Testis (tissue), 5 donors: ENCODE measurements at places on chromosomes 13 and 19. TPM values are rescaled to one million over a fixed set of nuclear protein-coding genes. Genes with fewer than 3 reads are reported as not detected.

GRCh38 chr13:96991072-96991471 lies 3.2 kb downstream of the OXGR1 start:
- DNase-seq, result no peak

- no peak for DNase-seq
These were observed 6.7 kb downstream of the POLR2E start for GRCh38 chr19:1088416-1089010.

Gene PSG6
- total RNA-seq, result not detected

DNA sequence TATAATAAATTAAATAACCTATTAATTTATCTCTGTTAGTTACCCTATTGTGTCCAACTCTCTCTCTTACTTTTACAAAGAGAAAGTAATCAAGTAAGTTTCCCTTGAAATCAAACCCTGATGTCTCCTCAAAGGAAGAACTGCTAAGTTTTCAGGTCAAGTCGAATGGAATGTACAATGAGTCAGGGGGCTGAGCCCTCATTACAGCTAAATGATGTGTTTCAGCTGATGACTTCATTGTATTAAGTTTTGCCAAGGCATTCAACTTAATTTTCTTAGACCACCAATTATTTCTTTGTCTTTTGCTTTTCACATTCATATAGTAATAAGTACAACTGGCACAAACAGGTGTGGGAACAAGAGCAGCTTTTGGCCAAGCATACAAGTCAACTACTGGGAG lies 54.7 kb upstream of the DCT start:
- DNase-seq, result no peak
